Stimulated activated CD4-positive, alpha-beta T cell treated with anti-CD3 and anti-CD28 coated beads, Interleukin-12 subunit alpha, Interleukin-12 subunit beta, amount 100 ng/mL, for 4 hours (primary cell): ENCODE measurements at places on chromosomes 12 and 14.

DNA sequence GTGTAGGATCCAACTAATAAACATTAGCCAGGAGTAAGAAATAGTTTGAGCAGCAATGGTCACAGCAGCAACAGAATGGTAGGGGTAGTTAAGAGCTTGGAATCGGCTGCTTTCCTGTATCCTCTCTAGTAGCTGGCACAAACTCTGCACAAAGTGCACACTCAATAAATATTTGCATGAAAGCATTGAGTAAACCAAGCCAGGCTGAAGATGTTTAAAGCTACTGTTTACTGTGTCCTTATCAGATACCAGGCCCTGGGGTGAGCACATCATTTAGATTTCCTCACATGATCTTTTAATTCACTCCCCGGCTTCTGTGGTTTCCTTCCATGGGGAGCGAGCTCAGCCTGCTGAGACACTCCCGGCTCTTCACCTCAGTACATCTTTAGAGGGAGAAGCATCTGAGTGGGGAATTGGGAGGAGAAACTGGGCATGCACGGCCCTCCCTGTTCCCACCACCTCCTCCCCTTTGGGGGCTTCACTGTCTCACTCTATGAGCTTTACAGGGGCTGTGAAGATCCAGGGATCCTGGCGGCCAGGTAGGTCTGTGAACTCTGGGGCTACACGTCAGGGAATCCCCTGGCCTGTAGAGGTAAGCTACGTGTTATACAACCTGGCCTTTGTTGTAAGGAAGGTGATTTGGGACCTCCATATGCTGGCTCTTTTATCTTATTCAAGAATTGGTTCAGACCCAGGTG is 107.2 kb upstream of the VASH1 start:
- DNase-seq: no peak

GRCh38 chr12:15837141-15837790 is 44.9 kb upstream of the STRAP start:
- no peak for DNase-seq

DNA sequence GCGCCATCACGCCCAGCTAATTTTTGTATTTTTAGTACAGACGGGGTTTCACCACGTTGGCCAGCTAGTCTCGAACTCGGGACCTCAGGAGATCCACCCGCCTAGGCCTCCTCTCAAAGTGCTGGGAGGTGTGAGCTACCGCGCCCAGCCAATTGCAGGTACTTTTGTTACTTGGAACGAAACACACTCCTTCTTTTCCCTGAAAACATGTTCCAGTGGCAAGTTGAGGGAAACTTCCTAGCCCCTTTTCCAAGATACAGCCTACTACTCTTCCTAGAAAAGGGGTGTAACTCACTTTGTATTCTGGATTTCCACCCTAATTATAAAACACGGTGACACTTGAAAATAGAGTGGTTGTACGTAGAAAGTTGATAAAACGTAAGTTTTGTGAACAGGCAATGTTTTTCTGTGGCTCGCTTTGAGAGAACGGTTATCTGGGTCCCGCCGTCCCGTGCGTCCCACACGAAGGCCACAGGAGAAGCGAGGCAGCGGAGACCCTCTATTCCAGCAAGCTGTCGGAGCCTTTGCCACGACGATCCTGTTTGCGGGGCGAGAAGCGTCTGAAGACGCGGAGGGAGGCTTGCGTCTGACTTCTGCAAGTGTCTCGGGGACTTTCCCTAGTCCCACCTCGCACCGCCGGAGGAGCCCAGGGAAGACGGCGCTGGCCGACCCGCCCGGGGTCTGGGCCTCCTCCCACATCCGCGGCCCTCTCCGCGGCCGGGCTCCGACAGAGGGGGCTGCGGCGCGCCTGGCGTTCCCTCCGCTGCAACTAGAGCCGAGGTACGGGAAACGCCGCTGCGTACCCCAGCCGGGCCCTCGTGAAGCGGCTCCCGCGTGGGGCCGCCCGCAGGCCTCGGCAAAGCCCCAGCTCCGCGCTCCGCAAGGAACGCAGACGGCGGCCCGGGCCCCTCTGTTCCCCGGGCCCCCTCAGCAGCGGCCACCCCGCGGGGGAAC is 745 bp downstream of the CDCA4 start:
- DNase-seq: peak; percentile 51

GRCh38 chr12:121673013-121673511 is 3.6 kb upstream of the MORN3 start:
- no peak for DNase-seq

- DNase-seq: no peak
Observed at GRCh38 chr14:45491914-45492313, 238.9 kb upstream of the MIS18BP1 start.

DNA sequence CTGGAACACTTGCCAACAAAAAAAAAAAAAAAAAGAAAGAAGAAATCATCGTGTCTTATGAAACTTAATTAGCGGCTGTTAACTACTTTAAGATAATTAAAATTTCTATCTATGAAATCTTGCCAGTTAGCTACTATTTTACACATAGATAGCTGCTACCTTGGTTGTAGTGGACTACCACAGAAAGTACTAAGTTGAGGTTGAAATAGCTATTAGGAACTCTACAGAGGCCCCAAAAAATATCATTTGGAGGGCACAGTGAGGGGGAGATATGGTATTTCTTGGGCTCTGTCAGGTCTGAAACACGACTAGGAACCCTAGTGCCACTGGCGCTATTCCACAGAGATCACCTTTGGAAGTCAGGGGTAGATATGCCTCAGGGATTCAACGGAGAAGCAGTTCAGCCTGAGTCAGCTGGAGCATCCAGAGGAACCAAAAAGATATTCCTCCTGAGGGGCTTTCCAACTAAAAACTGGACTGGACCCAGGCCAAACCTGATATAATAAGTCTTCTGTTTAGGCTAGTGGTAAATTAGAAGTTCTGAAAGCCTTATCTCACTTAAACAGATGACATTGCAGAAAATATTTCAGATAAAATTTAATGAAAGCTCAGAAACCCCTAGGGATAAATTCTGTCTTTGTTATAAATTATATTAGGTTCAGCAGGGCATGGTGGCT is 126.1 kb downstream of the EPS8 start:
- DNase-seq: no peak

- no peak for DNase-seq
Observed at GRCh38 chr12:119183942-119184695, 5.4 kb downstream of the HSPB8 start.

DNA sequence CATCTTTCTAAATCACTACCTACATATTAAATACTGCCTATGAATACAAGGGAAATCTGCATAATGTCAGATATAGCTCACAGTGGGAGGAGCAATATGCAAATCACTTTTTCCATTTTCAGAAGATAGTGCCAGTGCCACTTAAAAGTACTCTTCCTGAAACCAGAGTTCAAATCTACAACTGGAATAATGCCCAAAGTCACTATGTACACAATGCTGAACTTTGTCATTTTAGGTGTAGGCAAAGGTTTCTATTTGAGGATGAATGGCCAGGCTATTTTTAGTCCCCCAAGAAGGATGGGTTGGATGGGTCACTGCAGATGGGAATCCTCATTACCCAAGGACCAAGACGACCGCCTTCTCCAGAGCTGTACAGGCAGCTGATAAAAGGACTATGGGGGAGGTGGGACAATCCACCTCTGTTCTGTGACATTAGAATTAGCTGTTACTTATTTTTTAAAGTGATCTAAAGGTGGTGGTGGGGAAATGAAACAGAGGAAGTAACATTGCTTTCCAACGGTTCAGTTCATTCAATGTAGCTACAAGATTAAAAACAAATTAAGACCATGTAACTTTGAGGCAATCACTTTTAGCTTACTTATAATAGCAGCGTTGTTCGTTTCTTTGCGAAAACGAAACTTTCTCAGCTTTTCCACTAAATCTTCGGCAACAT is 5.6 kb downstream of the GMFB start:
- DNase-seq: no peak

- no peak for DNase-seq
Observed at GRCh38 chr14:46661728-46662127, 10.1 kb upstream of the RPL10L start.

DNA sequence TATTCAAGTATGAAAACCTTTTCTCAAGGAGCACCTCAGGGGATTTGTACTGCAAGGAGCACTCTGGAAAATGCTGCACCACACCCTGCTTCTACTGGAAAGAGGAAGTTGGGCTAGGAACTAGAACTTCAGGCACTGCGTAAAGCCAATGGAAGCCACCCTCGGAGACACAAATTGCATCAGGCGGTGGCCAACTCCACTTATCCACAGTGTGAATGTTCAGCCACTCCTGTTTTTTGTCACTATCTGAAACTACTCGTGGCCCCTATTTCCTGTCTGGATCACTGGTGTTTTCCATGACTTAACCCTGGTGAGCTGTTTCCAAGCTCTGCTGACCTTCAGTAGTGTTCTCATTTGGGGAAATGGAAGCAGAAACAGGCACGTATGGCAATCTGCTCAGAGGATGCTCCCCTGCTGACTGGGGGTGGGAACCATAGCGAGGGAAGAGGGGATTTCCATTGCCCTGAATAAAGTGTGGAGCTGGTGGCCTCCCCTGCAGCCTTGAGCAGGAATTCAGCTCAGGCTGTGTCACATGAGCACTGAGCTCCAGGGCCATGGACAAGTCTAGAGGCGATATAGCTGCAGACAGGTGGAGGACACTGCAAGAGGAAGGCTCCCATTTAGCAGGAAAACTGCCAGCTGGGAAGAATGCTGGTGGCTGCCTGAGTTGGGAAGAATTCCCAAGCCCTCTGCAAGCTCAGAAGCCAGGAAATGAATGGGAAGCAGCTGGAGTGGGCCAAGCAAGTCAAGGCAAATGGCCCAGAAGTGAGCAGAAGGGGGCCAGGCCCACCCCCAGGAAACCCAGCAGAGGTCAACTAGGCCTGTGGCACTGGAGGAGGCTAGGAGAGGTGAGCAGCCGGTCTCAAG is 50.5 kb upstream of the RAP1B start:
- DNase-seq: no peak

GRCh38 chr12:106704081-106704480 is 70.4 kb upstream of the RIC8B start:
- DNase-seq: no peak

- DNase-seq: no peak
Observed at GRCh38 chr14:63245893-63246292, 41.6 kb downstream of the RHOJ start.

DNA sequence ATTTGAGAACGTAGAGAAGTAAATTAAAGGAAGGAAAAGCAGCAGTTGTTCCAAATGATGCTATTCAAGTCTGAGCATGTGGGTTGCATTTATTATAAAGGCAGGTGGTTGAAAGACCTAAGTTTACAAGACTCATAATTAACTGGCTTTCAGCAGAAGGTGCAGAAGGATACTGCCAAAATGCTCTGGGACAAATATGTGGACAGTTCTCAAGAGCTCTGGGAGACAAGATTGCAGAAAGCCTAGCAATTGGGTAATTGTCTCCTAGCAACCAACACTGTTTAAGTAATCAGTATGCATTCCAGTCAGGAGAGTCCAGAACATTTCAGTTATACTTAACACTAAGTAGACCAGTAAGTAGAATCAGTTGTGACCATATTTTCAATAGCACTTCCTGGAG is 131.5 kb downstream of the GPR135 start:
- no peak for DNase-seq

GRCh38 chr14:60303745-60304144 is 54.7 kb downstream of the PPM1A start:
- DNase-seq: no peak

DNA sequence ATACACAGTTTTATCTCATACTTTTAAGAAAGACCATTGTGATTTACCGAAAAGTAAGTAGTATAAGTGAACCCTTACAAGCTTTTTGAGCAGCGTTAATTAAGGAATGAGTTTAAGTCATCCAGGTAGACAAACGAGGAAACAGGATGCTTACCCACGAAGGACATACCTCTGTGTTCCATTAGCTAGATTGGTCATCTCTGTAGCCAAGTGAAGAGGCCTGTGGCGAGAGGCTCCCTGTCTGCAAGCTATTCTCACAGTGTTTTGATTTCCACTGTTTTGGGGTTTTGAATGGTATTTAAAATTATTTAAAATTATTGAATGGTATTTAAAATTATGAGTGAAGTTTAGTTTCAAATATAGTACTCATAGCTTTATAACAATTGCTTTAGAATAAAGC is 342.1 kb upstream of the RGS6 start:
- DNase-seq: no peak

DNA sequence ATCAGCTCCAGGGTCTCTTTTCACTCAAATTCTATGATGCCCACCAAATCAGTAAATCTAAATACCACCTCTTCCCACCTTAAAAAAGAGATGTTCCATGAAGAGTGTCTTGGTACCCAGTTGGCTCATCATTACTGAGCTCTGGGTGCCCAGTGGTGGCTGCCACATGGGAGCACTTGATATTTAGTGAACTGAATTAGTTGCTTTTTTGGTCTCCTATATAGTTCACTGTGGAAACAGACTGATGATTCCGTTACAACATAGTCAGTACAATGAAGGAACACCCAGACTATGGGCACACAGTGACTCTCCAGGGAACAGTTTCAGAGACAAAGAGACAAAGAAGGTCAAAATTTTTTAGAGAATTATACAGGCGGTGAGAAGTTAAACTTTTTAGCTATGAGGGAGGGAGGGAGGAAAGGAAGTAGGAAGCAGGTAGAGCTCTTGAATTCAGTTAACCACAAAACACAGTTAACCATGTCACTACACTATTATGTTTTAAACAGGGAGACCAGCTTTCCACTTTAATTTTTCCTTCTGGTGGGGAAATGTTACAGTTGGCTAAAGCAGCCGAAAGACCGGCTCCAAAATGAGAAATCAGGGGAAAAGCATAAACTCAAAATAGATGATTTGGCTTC is 14.6 kb upstream of the YY1 start:
- DNase-seq: no peak

- DNase-seq: no peak
Observed at GRCh38 chr12:90888316-90888715, 66.7 kb downstream of the CCER1 start.

DNA sequence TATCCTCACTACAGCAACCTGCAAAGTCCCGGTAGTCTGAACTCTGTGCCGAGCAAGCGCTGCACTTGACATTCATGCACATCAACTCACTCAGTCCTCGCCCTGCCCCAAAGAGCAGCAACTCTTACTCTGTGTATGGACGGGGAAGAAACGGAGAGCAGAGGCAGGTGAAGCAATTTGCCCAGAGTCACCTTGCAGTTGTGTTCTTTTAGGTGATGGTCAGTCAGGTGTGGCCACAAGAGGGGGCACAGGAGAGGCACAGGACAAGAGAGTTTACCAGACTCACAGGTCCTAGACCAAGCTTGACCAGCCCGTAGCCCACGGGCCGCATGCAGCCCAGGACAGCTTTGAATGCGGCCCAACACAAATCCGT is 39.1 kb downstream of the TSPAN11 start:
- DNase-seq: no peak

DNA sequence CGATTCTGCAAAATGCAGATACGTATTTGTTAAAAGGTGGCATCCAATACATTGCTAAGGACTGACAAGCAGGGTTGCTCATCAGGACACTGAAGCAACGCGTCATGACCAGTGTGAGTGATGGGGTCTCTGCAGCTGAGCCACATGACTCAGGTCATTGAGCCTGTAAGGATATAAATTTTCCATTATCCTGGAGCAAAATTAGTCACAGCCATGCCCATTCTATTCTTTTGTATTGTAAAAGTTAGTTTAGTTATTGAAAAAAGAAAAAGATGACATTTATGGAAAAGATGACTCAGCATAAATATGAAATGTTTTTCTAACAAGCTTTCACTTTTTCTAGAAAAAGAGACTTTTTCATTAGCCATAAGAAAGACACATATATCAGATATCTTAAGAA is 268.0 kb upstream of the TMEM132C start:
- no peak for DNase-seq

- DNase-seq: no peak
Observed at GRCh38 chr14:52059649-52060048, 9.2 kb downstream of the NID2 start.
